ENCODE measurements at places on chromosomes 5 and 9.

DNA sequence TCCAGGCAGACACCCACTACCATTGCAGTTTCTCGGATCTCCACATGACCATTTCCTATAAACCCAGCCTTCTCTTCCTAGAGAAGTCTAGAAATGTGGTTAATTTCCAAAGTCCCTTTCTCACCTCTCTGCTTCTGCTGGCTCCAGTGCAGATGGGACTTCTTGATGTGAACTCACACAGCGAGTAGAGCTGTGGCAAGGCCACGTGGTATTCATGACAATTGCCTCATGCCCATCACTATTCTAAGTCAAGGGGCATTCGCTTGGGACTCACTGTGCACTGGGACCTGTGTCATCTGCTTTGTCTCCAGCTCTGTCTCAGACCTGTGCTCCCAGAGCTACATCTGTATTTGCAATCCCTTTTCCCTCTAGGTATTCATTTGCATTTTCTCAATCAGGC, 6.2 kb downstream of the CD180 start:
- no peak for DNase-seq

GRCh38 chr5:148542812-148543211, 111.5 kb downstream of the HTR4 start:
- peak; percentile 37 for DNase-seq

GRCh38 chr5:159332800-159333544, 2.7 kb upstream of the IL12B start:
- no peak for DNase-seq

GRCh38 chr5:176524138-176524537, 13.1 kb downstream of the RNF44 start:
- DNase-seq = no peak

- no peak for DNase-seq
Measured at GRCh38 chr5:18792145-18792544, 1157.9 kb downstream of the TAF11L14 start.

- DNase-seq = no peak
Measured at GRCh38 chr5:134777366-134777765, 18.8 kb downstream of the DDX46 start.

- no peak for DNase-seq
Measured at GRCh38 chr5:80755626-80756025, 100.8 kb upstream of the DHFR start.

- DNase-seq = no peak
Measured at GRCh38 chr5:143554918-143555477, 151.5 kb upstream of the NR3C1 start.

DNA sequence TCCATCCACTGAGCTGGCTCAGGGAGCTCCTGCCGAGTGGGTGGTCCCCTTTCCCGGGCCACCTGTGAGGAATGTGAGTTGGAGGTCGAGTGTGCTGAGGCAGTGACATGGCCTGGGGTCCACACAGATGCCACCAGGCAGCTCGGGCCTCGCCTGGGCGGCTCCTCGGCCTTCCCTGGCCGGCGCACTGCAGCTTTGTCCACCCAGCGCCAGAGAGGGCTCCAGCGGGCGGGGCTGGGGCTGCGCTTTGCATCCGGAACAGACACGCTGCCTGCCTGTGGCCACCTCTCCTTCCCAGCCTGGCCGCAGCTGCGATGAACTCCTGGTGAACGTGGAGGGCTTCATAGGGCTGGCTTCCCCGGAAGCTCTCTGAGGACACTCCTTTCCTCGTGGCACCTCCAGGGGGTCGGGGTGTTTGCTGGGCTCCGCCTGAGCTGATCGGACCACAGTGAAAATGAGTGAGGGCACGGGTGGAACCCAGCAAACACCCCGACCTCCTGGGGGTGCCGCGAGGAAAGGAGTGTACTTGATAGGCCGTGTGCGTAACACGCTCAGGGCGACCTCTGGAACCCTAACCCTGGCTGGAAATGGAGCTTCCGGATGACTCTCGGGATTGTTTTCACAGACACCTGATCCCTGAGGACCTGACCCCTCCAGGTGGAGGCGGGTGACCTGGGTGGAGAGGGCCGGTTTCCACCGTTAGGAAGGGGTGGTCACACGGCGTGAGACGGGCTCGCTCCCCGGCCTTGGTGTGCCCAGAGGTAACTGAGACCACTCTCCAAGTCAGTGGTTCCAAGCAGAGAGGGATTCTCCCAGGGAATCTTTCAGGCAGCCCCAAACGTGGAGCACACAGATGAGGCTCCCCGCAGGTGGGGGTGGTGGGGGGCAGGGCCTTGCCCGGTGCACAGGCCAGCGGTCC, 31.8 kb upstream of the RXRA start:
- no peak for DNase-seq

DNA sequence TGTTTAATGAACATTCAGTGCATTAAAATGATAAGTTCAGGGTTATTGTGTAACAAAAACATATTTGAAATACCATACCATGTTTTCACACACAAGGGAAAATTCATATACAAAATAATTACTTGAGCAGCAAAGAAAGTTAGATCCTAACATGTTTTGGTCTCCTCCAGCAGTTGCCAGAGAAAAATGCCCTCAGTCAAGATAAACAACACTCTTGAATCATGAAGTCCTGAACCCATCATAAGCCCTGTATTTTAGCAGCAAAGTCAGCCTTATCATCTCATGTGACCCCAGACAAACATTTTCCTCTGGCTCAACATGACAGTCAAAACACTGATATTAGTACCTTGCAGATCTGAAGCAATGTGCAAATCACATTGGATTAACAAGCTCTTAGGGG, 1541.1 kb upstream of the WWC1 start:
- DNase-seq = no peak

DNA sequence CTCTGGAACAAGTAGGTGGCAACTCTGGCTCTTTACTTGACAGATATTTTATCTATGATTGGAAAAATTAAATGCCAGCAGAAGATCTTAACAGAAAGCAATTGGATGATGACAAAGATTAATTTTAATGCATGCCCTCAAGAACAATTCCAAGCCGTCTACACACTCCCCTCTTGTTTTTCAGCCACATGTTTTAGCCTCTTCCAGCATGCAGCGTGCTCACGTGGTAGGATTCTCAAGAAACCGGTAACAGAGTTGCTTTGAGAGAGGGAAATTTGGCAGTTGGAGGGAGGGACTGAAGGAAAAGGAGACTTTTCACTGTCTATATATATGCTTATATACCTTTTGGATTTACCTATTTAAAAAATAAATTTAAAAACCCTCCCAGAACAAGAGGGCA, 48.3 kb upstream of the FANCC start:
- no peak for DNase-seq

DNA sequence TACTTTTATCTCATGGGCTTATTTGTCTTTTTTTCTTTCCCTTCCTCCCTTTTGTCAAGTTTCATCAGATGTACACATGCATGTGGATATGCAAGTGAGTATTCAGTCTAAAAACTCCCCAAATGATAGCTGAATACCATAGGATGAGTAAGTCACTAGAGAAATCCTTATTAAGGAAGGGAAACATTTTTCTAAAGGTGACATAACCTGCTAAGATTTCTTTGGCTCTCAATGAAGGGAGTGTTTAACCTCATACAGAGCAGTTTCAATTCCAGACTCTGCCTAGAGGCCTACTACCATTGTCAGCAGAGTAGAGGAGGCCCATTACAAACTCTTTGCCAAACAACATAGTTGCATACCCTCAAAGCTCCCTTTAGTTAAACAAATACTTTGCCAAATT, 192.4 kb downstream of the ARHGEF28 start:
- DNase-seq = peak; percentile 69

DNA sequence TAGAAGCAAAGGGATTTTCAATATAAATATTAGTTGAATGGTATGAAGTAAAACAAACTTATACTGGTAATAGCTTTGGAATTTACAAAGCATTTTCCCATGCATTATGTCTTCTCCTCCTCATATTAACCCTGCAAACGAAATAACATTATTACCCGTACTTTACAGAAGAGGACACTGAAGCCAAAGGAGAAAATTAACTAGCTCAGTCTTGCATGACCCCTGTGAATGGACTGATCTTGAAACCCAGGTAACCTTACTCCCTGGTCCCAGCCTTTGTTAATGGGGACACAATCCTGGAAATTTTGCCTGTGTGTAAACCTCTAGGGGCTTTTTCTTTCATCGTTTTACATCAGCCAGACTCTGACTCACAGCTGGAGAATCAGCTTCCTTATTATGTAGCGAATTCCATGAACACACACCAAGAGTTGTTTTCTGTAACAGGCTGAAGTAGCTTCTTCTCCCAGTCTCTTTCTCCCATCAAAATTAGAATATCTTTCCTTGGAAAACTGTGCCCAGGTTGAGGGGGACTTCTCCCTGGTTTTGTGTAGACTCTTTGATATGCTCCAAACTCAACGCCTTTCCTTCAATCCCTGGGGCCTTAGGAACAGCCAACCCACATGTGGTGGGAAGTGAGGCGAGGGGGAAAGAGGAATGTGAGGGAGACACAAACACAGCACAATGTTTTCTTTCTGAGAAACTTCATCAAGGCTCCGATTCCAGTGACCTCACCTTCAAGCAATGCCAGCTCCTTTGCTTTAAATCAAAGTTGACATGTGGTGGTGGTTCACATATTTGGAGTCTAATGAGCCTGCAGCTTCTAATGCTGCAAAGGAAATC, 480.9 kb upstream of the PAPPA start:
- peak; percentile 91 for DNase-seq
